SK-N-SH treated with all-trans-retinoic acid at 6 μM for 48 hours (cell line): ENCODE measurements at places on chromosomes 11 and 22.
A peak's percentile ranks its signal among the peaks of the same experiment; 100 is the strongest.

- ATAC-seq: no peak
Observed at GRCh38 chr22:42280140-42280539, 9.7 kb upstream of the TCF20 start.

- ATAC-seq: no peak
Observed at GRCh38 chr11:36349351-36350136, 53.5 kb downstream of the PRR5L start.

DNA sequence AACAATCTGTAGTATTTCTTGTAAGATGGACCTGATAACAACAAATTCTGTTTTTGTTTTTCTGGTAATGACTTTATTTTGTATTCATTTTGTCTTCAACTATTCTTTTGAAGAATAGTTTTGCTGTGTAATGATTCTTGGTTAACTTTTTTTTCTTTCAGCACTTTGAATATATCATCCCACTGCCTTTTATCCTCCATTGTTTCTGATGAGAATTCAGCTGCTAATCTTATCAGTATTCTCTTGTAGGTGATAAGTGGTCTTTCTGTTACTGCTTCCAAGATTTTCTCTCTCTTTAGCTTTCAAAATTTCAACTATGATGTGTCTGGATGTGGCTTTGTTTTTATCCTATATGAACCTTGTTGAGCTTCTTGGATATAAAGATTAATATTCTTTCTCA lies 21.5 kb downstream of the GALNT18 start:
- no peak for ATAC-seq

- ATAC-seq: no peak
Observed at GRCh38 chr11:126514061-126514693, 158.7 kb downstream of the ST3GAL4 start.

DNA sequence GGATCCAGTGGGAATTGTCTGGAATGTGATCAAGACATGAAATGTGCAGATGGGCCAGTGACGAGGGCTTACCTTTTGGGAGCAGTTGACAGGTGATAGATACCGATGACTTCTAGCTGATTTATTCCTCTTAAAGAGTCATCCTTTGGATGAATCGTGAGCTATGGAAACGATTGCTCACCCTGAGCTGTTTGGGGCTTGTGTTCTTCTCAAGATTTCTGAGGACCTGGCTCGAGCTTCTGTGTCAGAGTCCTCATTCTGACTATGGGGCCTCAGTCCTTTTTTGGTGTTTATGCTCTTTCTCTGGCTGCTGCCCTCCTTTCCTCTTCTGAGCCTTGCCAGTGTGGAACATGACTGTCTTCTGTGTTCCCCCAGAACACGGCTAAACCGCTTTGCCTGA lies 11.9 kb upstream of the AMPD3 start:
- ATAC-seq: no peak

- no peak for ATAC-seq
Observed at GRCh38 chr11:5928271-5928670, 13.8 kb upstream of the OR56A3 start.

- ATAC-seq: no peak
Observed at GRCh38 chr11:100681064-100681502, 6.0 kb upstream of the ARHGAP42 start.

- peak; percentile 31 for ATAC-seq
Observed at GRCh38 chr11:74147199-74147929, 23.4 kb downstream of the C2CD3 start.

- ATAC-seq: no peak
Observed at GRCh38 chr22:39851606-39852315, 41.8 kb downstream of the ENTHD1 start.

DNA sequence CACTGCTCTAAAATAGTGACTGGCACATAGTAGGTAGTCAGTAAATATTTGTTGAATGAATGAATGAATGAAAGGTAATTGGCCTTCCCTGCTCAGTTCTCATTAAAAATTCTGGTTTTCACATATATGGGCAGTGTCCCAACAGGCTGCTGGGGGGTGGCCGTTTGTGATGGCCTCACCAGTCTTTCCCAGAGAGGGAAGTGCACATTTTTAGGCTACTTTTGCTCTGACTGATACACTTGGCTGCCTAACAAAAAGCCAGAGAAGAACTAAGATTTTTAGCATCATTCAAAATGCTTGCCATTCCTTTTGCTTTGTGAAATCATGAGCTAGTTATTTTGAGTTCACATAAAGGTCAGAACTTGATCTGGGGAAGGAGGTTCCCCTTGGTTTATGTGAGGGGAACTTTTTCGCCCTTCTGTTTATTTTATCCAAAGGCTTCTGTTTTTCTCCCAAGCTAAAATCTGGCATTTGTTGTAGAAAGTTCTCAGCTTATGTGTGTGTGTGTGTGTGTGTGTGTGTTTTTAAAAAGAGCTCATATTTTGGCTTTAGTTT lies 83.1 kb downstream of the PTPRJ start:
- peak; percentile 78 for ATAC-seq

DNA sequence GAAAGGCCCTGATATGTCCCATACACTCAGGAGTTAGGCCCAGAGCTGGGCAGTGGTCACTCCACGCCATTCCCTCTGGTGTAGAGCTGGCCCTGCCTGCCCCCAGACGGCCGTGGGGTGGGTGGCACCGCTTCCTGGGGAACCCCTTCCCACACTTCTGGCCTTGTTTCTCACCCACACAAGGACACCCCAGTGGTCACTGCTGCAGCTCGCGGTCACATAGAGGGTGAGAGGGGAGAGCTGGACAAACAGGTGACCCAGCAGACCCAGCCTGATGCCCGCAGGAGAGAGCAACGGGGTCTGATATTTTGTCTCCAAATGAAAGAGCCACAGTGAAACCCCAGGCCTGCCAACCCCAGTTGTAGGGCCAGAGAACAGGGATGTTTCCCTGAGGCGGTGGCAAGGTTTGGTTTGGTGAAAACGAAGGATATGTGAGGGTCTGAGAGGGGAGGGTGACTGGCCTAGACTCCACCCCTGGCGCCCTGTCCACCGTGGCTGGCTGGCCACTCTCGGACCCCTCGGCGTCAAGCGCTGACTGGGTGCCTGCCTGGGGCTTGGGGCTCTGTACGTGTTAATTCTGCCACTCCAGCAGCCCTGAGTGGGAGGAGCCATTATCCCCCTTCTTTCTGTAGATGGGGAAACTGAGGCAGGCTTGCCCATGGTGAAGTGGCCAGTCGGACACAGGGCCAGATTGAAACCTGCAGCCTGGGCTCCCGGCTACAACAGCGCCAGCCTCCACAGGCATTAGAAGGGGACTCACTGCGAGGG lies 71.0 kb upstream of the PPARA start:
- ATAC-seq: peak; percentile 9

GRCh38 chr11:97722065-97722464 lies 1298.7 kb upstream of the CNTN5 start:
- peak; percentile 77 for ATAC-seq

DNA sequence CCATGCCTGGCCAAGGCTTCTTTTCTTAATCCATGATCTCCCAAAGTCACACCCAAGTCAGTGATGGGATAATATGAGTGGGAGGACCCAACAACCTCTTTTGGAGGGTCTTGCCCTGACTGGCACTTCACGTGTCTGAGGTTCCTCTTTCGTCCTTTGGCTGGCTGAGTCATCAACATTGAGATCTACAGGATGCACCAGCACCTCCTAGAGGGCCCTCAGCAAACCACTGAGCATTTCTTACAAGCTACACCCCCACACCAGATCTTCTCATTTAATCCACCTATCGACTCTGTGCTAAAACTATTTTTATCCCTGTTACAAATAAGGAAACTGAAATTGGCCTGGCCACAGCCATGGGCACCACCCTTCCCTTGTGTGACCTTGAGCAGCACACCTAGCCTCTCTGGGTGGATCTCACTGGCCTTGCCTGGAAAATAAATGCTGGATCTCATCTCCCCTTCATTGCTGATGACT lies 63.4 kb downstream of the FLI1 start:
- no peak for ATAC-seq

- ATAC-seq: no peak
Observed at GRCh38 chr22:46287873-46288751, 8.6 kb upstream of the GTSE1 start.

GRCh38 chr22:35725521-35725920 lies 7.8 kb downstream of the APOL5 start:
- no peak for ATAC-seq

- ATAC-seq: peak; percentile 70
Observed at GRCh38 chr11:76701294-76702040, 30.9 kb upstream of the LRRC32 start.

DNA sequence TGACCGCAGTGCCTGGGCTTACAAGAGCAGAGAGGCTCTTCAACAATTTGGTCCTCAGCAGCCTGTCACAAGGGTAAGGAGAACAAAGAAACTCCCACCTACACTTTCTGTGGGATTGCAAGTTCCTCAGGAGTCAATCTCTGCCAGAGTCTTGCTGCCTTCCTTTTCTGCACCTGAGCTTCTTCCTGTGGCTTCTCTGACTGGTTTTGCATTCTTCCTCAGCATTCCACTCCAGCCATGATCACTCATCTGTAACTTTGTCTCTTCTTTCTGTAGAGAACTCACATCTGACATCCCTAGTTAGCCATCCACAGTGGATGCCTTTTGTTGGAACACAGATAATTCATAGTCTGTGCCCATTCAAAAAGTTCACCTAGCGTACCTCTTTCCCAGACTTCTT lies 14.2 kb upstream of the OR6A2 start:
- ATAC-seq: no peak

GRCh38 chr11:64230171-64230984 lies at the start of gene DNAJC4:
TSS of gene DNAJC4 (plus strand) at chr11:64230548. CDS start at chr11:64230855, 307 bp downstream.
- peak; percentile 59 for ATAC-seq

GRCh38 chr11:117475716-117476530 lies 148.3 kb downstream of the CEP164 start:
- no peak for ATAC-seq

DNA sequence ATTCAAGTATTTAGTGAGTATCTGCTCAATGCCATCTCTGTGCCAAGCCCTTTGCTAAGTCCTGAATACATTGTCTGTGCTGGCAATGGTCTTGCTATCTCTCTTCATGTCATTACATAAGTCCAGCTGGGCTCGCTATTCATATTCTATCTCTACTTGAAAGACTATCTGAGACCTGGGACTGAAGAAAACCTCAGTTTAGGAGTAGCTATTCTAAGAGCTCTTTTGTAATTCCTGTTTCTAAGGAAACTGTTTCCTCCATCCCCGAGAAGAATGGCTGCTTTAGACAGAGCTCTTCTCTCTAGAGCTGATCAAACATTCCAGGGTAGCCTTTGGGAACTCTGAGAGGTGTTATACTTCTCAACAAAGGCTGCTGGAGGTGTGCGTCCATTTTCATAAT lies 33.0 kb downstream of the SLC17A6 start:
- ATAC-seq: no peak

- peak; percentile 18 for ATAC-seq
Observed at GRCh38 chr11:77821349-77821851, 456 bp downstream of the AAMDC start.

DNA sequence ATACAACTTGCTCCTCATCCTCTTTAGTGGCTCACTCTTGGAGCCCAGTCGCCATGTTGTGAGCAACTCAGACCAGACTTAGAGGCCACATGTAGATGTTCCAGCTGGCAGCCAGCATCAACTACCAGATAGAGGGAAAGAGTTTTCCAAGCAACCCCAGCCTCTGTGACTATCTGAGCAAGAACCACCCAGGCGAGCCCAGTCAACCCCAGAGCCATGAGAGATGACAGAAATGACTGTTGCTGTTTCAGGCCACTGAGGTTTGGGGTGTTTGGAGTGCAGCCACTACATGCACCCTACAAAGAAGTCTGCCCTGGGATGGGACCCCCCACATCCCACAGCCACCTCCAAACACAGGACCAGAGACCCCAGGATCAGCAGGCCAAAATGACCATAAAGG lies 24.8 kb upstream of the CLDN5 start:
- ATAC-seq: no peak

- ATAC-seq: peak; percentile 82
Observed at GRCh38 chr22:24996420-24996952, 44.0 kb downstream of the KIAA1671 start.

DNA sequence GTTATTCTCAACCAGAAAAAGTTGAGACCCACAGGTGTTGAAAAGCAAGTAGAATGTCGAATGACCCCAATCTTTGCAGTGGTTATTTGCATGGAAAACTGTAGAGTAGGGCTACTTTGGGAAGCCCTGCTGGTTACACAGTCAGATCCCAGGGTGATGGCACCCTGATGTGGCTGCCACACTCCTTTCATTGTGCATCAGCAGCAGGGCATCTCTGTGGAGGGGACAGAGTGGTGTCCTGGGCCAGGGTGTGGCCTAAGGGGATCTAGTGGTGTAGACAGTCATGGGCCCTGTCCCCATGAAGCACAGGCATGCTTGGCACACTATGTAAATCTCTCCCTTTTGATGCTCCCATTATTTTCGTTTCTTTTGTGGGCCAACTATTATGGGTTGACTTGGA lies 199.4 kb upstream of the NAV2 start:
- ATAC-seq: no peak

DNA sequence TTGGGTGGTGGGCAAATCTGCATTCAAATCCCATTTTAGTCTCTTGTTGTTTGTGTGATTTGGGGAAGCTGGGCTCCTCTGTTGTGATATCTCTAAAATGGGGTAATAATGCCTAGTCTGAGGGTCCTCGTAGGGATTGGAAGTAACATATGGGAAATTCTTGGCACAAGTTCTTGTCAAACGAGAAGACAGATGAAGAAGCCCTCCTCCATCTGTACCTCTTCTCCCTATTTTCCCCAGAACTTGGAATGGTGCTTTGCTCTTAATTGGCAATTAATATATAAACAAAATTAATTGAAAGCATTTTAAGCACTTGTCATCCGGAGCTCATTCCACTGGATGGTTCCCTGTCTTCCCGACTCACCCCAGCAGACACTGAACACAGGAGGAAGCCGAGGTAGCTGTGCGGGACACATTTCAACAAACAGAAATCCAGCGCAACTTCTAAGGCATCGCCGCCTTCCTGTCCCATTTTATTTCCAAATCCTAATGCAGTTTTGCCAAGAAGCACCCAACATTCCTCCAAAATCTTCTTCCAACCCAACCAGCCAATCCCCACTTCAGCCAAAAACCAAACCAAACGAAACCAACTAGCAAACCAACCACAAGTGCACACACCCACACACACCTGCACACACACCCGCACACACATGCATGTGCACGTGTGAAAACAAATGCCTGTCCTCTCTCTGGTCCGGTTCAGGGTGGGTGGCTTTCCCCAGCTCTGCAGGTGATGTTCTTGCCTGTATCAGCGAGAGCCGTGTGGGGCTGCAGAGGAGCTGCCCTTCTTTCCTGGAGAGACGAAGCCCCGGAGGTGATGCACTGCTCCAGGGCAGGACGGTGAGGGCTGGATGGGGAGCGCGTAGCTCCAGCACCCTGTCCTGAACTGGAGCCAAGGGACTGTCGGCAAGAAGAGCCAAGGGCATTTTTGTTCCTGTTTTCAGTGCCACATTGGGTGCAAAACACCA lies 100.8 kb upstream of the B3GAT1 start:
- ATAC-seq: no peak

DNA sequence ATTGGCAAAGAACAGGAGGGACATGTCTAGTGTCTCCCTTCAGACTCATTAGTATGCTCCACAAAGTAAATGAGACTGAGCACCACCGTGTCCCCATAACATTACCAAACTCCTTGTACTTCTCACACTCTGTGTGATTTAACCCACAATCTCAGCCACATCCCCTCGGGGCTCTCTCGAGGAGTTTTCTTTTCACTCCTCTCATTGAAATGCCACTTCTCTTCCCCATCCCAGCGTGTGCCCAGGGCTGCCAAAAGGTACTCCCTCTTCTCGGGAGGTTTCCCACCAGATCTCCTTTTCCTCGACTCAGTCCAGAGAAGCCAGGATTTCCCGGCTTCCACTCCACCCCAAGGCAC lies 1.1 kb downstream of the RBFOX2 start:
- peak; percentile 2; the same call in 1 of the 3 replicates for ATAC-seq

GRCh38 chr11:104332110-104332509 lies 168.2 kb upstream of the PDGFD start:
- no peak for ATAC-seq
